CD8-positive, alpha-beta memory T cell (primary cell): ENCODE measurements at places on chromosomes 4 and X. TPM values are rescaled to one million over a fixed set of nuclear protein-coding genes. Genes with fewer than 3 reads are reported as not detected.

The HOPX gene
- polyA plus RNA-seq: 285 TPM

The NHS gene
- not detected for polyA plus RNA-seq

The TRIM60 gene
- polyA plus RNA-seq: not detected

The NEXMIF gene
- polyA plus RNA-seq: not detected

The LIAS gene
- polyA plus RNA-seq: 13.0 TPM

The HPGD gene
- polyA plus RNA-seq: 18.2 TPM

The PNMA5 gene
- polyA plus RNA-seq: not detected

The GPR119 gene
- polyA plus RNA-seq: not detected
